ENCODE measurements at places on chromosomes 16 and 17.

DNA sequence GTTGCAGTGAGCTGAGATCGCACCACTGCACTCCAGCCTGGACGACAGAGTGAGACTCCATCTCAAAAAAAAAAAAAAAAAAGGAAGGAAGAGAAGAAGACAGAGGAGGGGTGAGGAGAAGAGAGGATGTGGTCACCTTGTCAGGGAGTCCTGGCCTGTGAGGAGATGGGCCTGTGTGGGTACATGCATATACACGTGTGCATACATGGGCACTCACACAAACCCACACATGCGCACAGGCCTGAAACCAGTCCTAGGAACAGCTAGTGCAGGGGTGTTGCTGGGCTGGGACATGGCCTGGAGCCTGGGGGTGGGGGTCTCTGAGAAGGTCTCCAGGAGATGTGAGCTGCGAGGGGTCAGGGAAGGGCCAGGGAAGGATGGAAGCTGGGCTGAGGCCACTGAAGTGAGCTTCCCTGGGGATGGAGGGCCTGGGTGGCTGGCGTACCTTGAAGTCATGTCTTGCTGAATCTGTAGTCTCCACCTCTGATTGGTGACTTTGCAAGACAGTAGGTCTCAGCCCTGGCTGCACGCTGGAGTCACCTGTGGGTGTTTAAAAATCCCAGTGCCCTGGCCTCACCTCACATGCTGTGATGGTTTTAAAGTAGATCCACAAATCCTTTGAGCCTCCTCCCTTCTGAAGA lies 72.4 kb downstream of the MRM1 start:
- no peak for DNase-seq

- no peak for DNase-seq
These were observed 18.1 kb downstream of the NTAN1 start for GRCh38 chr16:15037745-15038144.

- DNase-seq = peak; percentile 73
These were observed 20.5 kb downstream of the CLEC16A start for GRCh38 chr16:10964891-10965326.

DNA sequence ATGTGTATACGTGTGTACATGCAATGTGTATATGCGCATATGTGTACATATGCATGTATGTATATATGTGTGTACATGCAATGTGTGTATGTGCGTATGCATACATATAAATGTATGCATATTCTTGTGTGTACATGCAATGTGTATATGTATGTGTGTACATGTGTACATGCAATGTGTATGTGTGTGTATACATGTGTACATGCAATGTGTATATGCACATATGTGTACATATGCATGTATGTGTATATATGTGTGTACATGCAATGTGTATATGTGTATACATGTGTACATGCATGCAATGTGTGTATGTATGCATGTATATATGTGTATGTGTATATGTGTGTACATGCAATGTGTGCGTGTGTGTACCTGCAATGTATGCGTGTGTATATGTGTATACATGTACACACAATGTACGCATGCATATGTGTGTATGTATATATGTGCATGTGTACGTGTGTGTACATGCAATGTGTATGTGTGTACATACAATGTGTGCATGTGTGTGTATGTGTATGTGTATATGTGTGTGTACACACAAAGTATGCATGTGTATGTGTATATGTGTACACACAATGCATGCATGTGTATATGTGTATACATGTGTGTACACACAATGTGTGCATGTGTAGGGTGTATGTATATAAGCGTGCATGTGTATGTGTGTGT lies 167.7 kb downstream of the SHISA9 start:
- no peak for DNase-seq

DNA sequence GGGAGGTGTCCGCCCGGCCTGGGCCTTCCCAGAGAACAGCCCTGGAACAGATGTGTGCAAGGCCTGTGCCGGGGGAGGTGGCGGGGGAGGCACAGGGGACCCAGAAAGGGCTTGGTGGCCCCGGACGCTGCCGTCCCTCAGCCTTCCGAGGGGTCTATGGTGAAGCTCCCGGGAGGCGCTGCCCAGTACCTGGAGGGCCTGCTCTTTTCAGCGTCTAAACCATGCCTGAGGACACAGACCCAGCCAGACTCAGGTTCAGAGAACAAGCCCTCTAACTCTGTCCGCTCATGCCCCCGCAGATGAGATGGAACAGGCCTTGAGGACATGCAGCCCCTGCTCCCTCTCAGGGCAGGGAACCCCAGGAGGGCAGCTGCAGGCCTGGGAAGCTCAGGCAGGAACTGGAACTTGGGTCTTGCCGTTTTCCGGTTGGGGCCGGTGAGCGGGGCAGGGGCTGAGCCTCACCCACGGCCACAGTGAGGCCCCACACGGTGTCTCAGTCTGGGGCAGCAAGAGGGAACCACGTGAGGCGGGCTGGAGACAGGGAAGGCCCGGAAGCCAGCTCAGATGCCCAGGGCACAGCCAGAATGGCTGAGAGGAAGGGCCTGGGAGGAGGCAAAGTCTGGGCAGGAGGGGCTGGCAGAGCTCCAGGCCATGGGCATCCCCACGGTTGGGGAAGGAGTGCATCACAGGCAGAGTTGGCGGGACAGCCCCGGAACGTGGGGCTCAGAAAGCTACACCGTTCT lies 12.5 kb downstream of the SLC16A3 start:
- DNase-seq = no peak

DNA sequence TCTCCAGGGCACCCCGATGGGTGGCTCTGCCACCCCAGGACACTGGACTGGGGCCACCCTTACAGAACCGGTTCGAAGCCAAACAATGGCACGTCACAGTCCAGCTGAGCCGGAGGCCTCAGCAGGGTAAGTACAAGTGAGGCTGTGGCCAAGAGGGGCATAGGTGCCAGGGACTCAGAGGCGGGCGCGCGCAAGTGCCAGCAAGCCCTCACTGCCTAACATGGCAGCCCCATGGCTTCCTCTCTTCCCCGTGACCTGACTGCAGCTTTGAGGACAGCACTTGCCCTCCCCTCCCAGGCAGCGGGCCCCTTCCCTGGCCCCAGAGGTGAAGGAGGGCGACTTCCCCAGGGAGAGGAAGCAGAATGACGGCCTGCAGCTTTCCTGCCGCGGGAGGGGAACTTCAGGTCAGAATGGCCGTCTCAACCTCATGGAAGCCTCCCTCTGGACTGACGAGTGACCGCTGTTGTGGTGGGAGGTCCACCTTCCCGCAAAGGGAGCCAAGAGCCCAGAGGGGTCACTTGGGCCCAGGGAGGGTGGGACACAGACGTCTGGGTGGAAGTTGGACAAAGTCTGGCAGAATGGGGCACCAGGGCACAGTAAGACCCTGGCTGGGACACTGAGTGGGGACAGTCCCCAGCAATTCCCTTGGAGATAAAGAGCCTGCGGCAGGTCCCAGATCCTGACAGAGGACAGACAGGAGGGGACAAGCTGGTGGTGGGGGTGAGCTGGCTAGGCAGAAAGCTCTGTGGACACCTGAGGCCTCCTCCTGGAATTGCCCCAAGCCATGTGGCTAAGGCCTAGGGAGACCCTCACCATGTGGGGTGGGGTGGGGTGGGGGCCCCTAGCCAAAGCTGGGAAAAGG lies 52.1 kb upstream of the TOB1 start:
- no peak for DNase-seq

GRCh38 chr17:21522755-21523336 lies 146.7 kb downstream of the KCNJ12 start:
- no peak for DNase-seq

DNA sequence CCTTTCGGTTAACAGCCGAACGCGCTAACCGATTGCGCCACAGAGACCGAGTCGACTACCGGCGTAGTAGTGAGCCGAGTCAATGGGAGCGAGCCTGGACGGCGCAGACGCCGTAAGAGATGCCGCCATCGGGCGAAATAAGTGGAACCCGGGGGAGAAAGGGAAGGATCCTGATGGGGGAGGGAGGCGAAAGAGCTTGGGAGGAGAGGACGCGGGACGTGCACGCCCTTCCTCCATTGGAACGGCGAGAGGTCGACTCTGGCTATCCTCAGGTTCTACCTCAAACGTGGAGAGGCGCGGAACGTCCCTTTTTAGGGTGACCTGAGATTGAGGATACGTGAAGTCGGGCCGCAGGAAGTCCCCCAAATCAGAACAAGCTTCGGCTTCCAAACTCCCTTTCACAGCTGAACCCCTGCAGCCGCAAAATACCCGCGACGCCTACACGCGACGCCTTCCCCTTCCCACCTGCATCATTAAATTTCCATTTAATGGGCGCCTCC lies 683 bp upstream of the PSMB3 start:
- peak; percentile 89 for DNase-seq

GRCh38 chr16:59121411-59122261 lies 387.5 kb upstream of the GOT2 start:
- no peak for DNase-seq

GRCh38 chr16:88975511-88976061 lies 1.4 kb downstream of the CBFA2T3 start:
- no peak for DNase-seq

DNA sequence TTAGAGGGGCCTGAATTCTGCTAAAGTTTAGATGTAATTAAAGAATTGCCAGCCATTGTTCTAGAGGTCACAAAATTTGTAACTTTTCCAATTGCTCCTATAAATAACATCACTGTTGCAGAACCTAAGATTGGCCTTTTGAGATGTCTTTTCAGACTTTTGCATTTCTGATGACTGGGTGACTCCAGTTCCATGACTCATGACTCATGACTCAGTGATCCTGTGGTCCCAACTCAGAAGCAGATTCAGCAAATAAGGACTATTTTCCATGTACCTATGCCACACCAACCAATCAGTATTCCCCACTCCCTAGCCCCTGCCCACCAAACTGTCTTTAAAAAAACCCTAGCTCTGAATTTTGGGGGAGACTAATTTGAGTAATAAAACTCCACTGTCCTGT lies 740.9 kb downstream of the CDH8 start:
- DNase-seq = no peak

DNA sequence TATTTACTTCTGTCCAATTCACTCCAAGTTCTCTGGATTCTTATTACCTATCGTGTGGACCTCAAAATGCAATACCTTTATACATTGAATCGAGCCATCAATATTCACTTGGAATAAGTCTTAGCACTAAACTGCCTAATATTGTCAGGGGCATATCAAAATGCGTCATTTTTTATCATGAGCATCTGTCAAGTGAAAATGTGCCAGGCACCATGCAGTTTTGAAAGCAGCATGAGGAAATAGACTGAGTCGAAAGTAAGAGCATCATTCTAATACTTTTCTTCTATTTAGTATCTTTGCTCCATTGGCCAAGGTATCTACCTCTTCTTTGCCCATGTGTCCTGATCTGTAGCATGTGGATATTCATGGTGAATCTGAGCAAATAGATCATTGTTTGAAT lies 1193.4 kb downstream of the CDH11 start:
- no peak for DNase-seq

- DNase-seq = no peak
These were observed 46.9 kb downstream of the CUEDC1 start for GRCh38 chr17:57908278-57908677.

DNA sequence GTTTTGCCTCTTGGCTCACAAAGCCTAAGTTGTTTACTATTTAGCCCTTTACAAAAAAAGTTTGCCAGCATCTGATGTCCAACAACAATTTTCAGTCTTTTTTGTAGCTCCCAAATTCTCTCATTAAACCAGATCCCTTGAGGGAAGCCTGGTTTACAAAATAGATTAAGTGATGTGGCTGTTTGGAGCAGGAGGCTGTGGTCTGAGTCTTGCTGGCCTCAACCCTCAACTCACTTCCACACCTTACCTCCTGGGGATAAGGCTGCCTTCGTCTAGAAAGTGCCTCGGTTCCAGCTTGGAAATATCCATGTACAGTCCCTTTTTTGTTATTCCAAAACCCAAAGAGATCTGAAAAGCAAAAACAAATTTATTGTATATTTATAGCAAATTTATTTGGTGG lies 138.4 kb downstream of the WWOX start:
- DNase-seq = no peak

GRCh38 chr17:21815352-21816063 lies 123.2 kb downstream of the KCNJ18 start:
- DNase-seq = no peak

- DNase-seq = no peak
These were observed 2139.4 kb downstream of the TP53TG3F start for GRCh38 chr16:35598696-35599332.

- no peak for DNase-seq
These were observed 23.1 kb downstream of the TNFRSF13B start for GRCh38 chr17:16948587-16949376.

- DNase-seq = no peak
These were observed 32.5 kb downstream of the EPN2 start for GRCh38 chr17:19269641-19270040.

Measured in CD8-positive, alpha-beta memory T cell (primary cell).